ENCODE measurements at places on chromosomes 2 and 18.

GRCh38 chr2:218991674-218992168 lies 1.5 kb downstream of the CRYBA2 start:
- DNase-seq = no peak

DNA sequence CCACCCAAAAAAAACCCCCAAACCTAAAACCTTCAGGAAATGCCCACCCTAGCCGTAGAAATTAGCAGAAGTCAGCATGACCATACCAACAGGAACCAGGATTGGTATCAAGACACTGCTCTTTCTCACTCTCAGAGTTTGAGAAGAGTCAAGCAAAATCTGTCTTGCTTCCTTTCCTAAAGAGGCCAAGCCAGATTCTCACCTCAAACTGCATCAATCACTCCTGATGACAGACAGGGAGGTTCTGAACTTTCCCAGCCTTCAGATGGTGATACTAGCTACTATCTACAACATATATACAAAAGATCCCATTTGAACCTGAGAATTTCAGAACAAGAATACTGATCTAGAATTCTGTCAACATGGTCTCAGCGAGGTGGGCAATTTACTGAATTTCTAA lies 29.7 kb downstream of the CCDC93 start:
- no peak for DNase-seq

GRCh38 chr2:151021747-151022452 lies 239.8 kb downstream of the RBM43 start:
- no peak for DNase-seq

DNA sequence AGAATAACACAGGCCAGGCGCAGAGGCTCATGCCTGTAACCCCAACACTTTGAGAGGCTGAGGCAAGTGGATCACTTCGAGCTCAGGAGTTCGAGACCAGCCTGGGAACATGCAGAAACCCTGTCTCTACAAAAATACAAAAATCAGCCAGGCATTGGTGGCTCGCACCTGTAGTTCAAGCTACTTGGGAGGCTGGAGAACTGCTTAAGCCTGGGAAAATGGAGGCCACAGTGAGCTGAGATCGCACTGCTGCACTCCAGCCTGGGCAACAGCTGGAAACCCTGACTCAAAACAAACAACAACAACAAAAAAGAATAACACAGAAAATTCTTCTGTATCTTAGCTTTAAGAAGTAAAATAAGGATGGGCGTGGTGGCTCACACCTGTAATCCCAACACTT lies 440.3 kb downstream of the LRATD1 start:
- no peak for DNase-seq

- no peak for DNase-seq
Observed at GRCh38 chr2:709138-709765, 32.0 kb upstream of the TMEM18 start.

DNA sequence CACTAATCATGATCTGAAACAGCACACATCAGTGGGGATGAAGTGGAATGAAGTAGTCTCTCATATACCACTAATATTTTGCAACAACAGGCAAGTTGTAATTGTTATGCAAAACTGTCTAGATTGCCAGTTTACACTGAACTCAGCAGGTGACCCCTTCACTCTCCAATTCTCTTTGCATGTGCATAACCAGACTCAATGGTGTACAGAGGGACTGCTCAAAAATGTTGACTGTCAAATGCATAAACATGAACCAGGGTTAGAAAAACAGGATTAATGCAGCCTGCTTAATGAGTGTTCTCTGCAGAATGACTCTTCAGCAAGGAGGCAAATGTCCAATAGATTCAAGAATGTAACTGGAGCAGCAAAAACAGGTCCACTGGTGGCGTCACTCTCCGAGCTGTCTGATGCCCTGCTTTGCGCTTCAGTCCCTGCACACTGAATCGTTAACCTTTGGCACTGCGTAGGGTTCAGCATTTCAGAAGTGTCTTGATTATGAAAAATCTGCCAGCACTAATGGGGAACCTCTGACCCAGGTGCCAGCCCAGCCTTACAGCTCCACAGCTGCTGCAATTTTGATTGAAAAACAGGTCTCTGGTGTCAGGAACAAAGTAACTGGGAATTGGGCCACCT lies 209.3 kb downstream of the TDRD15 start:
- DNase-seq = no peak

DNA sequence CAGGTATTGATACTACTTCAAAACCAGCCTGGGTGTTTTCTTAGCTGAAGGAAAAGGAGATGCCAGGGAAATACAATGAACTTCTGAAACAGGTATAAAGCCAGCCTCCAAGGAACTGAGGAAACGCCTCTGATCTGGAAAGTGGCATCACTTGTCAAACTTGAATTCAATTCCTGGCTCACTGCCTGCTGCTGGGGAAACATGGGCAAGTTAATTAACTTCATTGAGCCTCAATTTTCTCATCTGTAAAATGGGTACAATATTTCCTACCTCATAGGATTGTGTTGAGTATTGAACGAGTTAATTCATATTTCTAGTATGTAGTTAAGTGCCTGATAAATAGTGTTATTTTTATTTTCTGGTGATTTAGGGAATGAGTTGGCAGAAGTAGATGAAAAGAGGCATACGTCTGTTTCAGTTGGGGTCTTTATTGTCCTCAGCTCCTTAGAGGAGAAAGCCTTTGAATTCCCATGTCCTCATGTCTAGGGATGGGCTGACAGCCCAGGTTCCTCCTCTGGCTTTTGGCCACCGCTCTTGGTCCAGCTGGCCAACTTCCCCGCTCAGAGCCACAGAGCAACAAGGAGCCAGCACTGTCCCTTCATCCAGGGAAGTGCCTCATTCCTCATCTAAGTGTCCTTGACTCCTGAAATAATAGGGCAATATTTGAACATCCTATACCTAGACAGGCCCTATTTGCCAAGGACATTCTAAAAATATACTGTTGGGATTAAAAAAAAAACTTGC lies 210.5 kb upstream of the GATA6 start:
- no peak for DNase-seq

- DNase-seq = no peak
Observed at GRCh38 chr2:70482401-70482800, 71.2 kb downstream of the TGFA start.

All from islet precursor cell (in vitro differentiated cells).